ENCODE measurements at places on chromosomes 5 and 9.

DNA sequence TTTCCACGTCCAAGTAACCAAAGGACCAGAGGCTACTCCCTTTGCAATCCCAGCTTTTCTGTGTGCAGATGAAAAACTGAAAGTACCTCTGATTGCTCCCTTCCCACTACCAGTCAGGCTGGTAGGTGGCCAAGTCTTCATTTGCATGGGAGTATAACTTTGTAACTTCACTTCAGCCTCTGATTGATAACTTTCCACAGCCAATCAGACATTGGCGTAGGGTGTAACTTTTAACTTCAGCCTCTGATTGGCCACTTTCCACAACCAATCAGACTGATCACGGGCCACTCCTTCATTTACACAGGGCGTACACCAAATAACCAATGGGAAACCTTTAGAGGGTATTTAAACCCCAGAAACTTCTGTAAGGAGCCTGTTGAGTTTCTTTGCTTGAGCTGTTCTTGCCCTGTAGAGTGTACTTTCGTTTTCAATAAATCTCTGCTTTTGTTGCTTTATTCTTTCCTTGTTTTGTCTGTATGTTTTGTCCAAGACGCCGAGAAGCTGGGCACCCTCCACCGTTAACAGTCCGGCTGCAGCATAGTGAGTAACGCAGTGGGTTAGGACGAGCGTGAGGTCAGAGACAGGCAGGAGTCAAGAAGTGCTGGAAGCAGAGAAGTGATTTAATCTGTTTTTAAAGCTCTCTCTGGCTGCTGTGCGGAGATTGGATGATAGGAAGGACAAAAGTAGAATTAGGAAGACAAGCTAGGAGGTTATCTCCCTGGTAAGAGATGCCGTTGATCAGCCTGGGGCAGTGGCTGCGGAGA lies 3.5 kb upstream of the EXOSC2 start:
- peak; percentile 74 for DNase-seq

- DNase-seq, result no peak
These were observed 544.7 kb upstream of the PTGER4 start for GRCh38 chr5:40134883-40135520.

GRCh38 chr9:37965116-37965515 lies 61.2 kb upstream of the SLC25A51 start:
- no peak for DNase-seq

GRCh38 chr9:86075132-86076109 lies 23.9 kb downstream of the GOLM1 start:
- DNase-seq, result no peak

DNA sequence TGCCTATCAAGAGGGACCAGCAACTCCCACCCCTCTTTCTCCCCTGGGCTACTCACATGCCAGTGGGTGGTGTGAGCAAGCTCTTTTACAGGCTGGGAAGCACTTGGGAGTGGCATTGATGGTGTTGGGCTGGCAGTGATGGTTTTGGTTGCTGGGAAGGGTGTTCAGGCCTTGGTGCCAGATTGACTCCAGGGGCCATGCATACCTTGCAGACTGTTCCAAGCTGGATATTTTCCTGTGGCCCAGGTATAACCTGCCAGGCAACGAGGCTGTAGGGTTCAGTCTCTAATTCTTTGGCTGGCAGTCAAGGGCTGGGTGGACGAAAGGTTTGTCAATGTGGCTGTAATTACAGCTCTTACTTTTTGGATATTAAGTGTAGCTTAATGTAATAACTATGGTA lies 177.3 kb downstream of the MACROH2A1 start:
- DNase-seq, result no peak

GRCh38 chr5:60522292-60522905 lies 177.6 kb downstream of the DEPDC1B start:
- no peak for DNase-seq

Data from Calu3 (cell line).